Stimulated activated memory B cell treated with anti-CD40 and anti-IgM and Interleukin-4, amounts not matched to agents 10 μg/mL and 1 μg/mL and 100 μg/mL, for 72 hours (primary cell): ENCODE measurements at places on chromosomes 6 and 20.

GRCh38 chr6:43924222-43924702 lies 154.3 kb downstream of the VEGFA start:
- peak; percentile 81 for ATAC-seq

GRCh38 chr20:33322456-33322855 lies 39.4 kb downstream of the BPIFB1 start:
- no peak for ATAC-seq

- ATAC-seq: no peak
These were observed 188.3 kb upstream of the ZFP64 start for GRCh38 chr20:52379723-52380336.

- ATAC-seq: no peak
These were observed 3.7 kb upstream of the TMEM200A start for GRCh38 chr6:130362128-130362527.

DNA sequence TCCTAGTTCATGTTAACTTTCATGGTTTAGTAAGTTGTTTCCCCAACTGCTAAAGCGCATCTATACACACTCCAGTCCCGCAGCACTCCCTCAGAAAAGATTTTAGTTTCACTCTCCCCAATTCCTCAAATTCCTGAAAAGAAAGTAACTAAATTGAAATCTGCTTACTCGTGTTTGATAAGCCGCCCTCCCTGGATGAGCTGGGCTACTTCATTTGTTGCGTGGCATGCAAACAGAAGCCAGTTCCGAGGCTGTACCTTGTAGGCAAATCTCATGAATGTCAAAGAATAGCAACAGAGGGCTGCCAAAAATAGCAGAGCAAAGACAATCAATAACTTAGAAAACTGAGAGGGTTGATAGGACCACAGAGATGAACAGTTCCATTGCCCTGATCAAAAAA lies 16.9 kb downstream of the MPC1 start:
- ATAC-seq: no peak

- no peak for ATAC-seq
These were observed 63.0 kb upstream of the EYA2 start for GRCh38 chr20:46831633-46832011.

DNA sequence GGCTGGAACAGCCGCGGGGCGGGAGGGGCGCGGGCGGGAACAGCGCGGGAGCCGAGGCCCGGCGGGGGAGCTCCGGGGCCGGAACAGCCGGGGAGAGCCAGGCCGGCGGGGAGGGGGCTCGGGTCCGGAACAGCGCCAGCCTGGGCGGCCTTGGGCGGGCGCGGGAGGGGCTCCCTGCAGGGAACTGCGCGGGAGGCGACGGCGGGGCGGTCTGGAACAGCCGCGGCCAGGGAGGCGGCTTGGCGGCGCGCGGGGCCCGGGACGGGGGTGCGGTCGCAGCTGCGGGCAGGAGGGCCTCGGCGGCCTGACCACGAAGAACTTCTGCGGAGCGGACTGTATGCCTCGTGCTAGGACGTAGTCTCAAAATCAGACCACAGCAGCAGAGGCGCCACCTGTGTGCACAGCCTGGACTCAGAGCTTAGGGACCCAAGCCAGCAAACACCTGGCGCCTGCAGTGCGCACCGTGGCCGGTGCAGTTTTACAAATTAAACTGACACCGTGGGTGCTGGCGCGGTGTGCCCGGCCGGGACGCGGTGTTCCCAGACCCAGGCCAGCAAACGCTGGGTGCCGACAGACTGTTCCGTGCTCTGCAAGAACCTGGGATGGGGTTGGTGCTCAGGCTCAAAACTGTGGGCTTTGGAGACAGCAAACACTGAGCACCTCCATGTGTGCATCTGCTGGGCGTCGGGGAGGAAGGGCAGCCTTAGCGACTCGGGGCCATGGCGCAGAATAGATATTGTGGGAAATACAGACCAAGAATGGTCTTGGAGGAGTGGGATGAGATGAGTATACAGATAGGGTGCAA lies 572 bp downstream of the ZNF341 start:
- ATAC-seq: peak; percentile 85

DNA sequence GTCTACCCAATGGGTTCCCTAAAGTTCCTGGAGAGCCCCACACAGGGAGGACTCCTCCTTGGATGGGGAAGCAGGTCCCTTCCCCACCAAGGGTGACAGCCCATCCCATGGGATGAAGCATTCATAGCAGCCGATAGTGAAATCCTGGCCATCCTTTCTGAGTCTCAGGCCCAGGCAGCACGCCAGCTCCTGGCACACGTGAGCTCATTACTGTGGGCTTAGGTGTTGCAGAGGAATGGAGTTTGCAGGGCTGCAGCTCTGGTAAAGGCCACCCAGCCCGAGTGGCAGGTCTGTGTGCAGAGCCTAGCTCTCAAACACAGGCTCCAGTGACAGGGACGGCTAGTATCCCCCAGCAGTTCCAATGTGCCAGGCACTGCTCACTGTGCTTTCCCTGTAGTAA lies 31.0 kb downstream of the SIRPA start:
- no peak for ATAC-seq

DNA sequence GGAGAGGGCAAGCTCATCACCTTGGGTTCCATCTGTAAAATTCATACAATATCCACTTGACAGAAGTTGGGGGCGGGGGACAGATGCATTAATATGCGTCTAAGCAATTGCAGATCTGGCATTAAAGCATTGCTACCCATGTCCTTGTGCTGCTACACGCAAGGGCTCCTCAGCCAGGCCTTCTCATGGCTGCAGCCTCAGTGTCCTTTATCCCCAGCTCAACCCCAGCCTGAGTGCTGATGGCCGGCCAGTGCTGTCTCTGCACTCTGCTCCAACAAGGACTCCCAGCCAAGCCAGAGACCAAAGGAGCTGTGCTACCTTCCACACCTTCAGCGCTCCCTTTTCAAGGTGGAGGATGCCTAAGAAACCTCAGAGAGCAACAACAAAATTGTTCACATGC lies 188.5 kb upstream of the STXBP5 start:
- peak; percentile 41 for ATAC-seq

DNA sequence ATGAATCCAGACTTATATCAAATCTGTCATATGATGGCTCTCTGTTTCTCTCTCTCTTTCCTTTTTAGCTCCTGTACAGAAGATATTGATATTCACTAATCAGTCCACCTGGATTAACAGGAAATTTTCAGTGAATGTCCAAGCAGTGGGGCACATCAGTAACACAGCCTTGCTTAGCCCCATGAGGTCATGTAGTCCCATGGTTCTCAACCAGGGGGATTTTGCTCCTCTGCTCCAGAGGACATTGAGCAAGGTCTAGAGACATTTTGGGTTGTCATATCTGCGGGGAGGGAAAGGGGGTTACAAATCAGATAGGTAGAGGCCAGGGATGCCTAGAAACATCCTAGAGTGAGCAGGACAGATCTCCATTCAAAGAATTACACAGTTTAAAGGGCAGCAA lies 810 bp downstream of the GSTA1 start:
- no peak for ATAC-seq

- ATAC-seq: no peak
These were observed 490.4 kb downstream of the FRK start for GRCh38 chr6:115570331-115570730.

- ATAC-seq: peak; percentile 84
These were observed 17.5 kb downstream of the LEMD2 start for GRCh38 chr6:33771146-33772081.

GRCh38 chr6:93433592-93433991 lies 14.2 kb upstream of the EPHA7 start:
- ATAC-seq: no peak

GRCh38 chr6:134437376-134437775 lies 119.5 kb upstream of the SGK1 start:
- ATAC-seq: peak; percentile 81

DNA sequence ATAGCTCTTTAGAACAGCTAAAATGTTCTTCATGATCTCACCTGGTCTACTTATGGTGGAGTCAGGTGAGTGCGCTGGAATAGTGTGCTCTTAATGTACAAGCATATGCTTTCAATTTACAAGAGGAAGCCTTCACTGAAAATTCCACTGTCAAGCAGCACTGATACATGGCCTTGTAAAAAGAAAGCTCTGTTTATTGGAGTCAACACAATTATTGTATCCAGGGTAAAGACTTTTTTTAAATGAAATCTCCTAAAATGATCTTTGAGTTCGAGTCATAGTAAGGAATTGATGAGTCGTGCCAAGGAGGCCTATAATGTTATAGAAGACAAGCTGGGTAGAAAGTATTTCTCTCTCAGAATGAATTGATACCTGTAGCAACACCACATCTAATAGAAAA lies 41.6 kb upstream of the CARMIL1 start:
- no peak for ATAC-seq

GRCh38 chr6:100464903-100465700 lies at the start of gene SIM1:
Gene SIM1, minus strand, starts transcription at chr6:100464921. Its CDS starts 1,453 bp downstream, at chr6:100463468.
- ATAC-seq: no peak
